H7 (cell line): ENCODE measurements at places on chromosomes 6 and 20.

DNA sequence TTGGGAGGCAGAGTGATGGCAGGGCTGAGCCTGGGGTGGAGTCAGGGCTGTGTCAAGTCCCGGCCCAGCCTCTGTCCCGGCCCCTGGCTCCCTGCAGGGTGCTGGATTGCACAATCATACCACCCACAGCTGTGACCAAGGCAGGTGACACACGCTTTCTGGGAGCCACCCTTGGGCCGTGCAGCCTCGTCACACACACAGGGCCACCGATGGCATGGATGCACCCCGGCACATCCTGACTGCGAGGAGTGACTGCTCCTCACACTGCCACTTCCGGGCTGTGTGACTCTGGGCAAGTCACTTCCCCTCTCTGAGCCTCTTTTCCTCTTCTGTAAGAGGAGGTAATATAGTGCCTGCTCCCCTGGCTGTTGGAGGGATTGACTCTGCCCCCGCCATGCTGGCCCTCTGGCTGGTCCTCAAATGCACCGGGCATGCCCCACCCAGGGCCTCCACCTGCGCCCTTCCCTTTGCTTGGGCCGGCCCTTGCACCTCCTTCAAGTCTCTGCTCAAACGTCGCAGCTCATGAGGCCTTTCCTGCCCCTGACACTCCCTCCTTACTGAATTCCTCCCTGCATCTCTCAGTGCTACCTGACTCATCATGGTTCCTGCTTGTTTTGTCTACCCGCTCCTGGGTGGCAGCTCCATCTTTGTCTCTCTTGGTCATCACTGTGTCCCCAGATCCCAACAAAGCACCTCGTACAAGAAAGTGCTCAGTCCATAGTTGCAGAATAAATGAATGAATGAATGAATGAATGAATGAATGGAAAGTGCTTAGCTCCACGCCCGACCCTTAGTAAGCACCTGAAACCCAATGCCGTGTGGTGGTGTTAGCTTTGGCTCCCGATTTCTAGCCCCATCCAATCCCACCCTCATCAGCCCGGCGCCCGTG is 93.5 kb downstream of the CEBPB start:
- DNase-seq: no peak

- no peak for DNase-seq
These were observed 19.8 kb downstream of the BFSP1 start for GRCh38 chr20:17511401-17511800.

GRCh38 chr20:16240355-16240754 is 332.9 kb downstream of the KIF16B start:
- DNase-seq: no peak

DNA sequence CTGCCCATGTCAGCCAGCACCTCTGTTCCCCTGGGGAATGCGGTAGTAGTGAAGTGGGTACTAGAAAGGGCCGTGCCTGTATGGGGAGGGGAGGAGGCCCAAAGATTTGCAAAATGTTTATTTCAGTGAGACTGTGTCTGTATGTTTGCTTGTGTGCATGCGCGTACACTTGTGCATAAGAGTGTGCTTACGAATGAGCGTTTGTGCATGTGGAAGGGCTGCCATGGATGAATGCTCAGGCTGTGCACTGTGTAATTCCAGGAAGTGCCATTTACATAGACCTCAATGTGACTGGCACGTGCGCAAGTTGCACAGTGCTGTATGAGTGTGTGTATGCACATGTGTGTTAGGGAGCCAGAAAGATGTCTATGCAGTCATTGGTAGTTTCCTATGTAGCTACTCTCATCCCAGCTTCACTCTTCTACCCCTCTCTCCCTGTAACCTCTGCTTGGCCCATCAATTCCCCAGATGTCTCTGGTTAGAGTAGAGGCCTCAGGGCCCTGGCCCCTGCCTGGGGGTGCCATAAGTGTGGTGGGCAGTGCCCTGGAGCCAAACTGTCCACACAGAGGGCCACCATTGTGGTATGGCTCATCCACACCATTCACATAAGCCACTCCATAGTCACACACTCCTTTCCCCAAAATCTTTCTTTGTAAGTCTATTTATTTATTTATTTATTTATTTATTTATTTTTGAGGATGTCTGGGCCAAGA is 26.8 kb upstream of the SLC22A7 start:
- DNase-seq: no peak

DNA sequence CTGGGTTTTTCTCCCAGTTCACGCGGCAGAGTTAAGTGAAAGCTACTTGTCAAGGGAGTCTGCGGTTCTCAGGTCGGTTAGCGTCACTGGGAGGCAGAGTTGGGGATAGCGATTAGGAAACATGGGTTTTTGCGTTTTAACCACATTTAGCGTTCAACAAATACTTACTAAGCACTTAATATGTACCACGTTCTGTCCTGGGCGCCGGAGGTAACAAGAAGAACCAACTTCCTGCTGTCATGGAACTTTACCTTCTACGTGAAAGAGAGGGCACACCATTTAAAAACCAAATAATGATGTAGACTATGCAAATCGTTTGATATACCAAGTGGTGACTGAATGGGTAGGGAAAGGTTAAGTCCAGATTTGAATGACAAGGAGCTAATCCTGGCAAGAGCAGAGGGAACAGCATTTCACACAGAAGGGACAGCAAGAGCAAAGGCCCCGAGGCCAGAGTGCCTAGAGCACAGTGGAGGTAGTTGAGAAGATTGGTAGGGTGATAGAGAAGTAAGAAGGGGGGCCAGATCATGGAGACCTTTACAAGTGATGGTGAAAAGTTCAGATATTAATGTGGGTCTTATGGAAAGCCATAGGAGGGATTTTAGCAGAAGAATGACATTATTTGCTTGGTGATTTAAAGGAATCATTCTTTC is 744 bp downstream of the RIOK1 start:
- no peak for DNase-seq

- DNase-seq: peak; percentile 21
These were observed 28.0 kb downstream of the RRBP1 start for GRCh38 chr20:17653835-17654648.

DNA sequence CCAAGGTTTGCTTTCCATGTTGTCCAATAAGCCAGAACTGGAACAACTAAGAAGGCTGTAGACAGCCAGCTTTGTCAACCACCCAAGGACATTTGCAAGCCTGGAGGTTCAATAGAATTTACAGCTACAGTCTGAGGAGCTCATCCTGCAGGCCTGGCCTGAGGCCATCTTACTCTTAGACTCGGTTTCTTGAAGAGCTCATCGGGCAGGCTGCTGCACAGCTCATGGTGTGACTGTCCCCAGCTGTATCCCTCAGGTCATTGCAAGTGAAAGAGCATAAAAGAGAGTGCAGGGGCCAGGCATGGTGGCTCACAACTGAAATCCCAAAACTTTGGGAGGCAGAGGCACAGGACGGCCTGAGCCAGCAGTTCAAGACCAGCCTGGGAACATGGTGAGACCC is 96.9 kb upstream of the FOXQ1 start:
- DNase-seq: no peak

DNA sequence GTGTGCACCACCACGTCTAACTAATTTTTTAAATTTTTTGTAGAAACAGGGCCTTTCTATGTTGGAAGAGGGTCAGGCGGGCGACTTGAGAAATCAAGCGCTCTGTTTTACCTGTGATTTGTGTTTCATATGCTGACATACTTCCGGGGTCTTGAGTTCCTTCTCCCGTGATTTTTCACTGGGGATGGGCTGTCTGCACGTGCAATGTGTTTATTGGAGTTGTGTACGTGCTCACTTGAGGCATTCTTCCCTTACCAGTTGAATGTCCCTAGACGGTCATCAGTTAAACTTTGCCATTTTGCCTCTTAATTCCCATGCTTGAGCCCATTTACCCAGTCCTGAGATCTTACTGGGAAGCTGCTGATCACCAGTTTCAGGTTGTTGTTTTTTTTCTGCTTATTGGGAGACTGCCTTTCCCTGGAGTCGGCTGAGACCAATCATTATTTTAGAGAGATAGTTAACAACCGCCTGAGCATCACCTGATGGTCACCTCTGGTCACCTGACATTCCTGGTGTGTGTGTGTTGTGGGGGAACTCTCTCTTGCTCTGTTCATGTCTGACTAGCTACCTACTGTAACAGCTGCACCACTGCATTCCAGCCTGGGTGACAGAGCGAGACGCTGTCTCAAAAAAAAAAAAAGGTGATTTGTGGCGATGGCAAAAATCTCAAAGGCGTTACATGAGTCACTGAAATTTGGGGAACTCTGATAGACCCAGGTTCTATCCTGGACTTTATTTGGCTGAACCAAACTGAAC is 34.8 kb upstream of the NCOA3 start:
- DNase-seq: no peak

DNA sequence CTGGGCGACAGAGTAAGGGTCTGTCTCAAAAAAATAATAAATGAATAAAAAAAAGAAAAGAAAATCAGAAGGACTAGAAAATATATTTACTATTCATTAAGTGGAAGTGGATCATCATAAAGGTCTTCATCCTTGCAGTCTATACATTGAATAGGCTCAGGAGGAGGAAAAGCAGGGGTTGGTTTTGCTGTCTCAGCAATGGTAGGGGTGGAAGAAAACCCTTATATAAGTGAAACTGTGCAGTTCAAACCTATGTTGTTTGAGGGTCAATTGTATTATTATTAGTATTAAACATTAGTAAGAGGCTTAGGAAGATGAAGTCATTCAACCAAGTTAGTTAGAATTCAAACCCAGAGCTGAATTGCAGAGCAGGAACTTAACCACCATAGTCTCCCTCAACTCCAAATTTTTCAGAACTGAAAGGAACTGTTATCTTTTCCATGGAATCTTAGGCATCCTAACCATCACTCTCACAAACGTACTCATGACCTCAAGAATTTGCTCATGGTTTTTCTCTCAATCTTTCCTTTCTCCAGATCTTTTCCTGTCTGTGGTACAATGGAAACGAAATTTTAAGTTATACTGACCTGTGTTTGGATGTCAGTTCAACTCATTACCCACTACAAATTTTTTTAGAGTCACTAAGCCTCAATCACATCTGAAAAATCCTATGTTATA is 7.7 kb upstream of the SMIM13 start:
- DNase-seq: no peak

DNA sequence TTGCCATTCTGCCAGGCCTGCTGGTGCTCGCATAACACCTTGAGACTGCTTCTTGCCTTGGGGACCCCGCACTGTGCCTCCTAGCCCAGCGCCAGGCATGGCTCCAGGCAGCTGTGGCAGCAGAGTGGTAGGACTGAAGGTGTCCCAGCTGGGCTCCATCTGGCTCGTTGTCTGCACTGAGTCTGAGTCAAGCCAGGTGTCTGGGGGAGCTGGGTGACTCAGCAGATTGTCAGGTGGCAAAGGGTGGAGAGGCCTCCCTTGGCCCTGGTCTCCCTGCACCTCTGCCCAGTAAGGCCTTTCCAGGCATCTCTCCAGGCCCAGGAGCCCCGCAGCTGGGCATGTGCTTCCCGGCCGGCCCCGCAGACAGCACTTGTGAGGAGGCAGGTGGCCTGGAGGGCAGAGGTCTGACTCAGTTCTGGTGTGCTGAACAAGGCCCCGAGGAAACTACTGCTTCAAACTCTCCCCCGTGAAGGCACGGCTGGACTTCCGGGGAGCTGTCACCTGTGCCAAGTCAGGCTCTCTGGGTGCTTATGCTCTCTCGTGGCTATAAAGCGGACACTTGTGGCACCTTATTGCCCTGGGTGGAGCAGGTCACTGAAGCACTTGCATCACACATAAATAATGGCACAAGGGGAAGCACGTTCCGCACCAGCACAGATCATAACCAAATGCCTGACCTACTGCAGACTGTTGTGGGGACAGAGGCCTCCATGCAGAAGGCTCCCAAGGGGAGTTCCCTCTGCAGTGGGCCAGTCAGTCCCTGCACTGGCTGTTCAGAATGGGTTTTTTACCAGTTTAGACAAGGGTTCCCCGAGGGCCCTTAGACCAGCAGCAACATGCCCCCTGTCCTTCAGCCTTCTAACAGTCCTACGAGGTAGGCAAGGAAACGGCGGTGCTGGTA is 27.5 kb downstream of the FOXC1 start:
- DNase-seq: no peak

GRCh38 chr20:61812121-61812844 is 253.4 kb downstream of the TAF4 start:
- peak; percentile 57 for DNase-seq

- DNase-seq: no peak
These were observed 11.7 kb upstream of the SLC22A2 start for GRCh38 chr6:160270347-160270746.

DNA sequence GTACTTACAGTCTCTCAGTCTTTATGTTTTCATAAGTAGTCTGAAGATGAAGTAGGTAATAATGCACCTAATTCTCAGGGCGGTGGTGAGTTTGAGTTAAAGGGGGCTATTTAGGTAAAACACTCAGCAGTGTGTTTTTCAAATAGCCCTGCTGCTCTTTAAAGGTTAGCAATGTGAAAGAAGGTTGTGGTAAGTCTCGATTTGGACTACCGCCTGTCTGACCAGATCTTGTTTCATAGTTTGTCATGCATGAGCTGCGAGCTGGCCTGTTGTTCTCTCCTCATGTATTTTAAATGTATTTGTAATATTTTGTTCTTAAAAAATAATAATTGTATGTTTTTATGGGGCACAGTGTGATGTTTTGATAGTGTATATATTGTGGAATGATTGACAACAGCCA is 340.2 kb downstream of the DHX35 start:
- no peak for DNase-seq

- no peak for DNase-seq
These were observed 12.7 kb downstream of the DPPA5 start for GRCh38 chr6:73341335-73341734.

GRCh38 chr6:116497113-116497676 is 14.2 kb upstream of the CALHM5 start:
- no peak for DNase-seq

DNA sequence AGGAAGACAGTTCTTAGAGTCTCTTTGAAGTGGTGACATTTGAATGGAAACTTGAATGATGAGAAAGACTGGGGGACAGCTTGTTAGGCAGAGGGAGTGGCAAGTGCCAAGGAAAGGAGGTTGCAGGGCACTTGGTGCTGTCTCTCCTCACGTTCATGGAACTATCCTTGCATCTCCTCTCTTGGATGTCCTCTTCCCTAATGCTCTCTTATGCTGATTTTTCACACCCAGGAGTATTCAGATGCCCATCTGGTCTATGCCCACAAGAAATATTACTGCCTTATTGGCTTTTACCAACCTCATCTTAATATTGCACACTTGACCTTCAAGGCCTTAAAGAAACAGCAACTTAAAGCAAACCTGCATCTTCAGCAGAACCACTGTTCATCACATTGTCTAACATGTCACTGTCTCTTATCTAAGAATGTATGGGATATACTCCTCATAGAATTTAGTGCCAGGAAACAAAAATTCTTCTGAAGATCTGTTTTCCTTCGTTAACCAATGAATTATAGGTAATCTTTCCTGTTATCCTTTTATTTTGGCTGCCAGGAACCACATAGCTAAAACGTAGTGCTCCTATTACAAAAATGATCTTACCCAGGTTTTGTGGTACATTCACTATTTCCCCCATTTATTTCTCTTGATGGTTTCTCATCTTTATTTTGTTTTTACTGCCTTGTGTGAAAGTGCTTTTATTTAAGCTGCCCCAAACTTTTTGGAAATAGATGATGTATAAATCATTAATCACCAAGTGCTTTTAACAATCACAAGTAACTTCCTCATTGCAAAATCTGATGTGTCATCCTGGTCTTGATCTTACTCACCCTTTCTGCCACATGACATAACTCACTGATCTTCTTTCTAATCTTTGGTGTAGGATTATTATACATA is 12.8 kb downstream of the RGS17 start:
- DNase-seq: no peak

GRCh38 chr6:13354331-13355042 is 26.1 kb upstream of the TBC1D7 start:
- DNase-seq: no peak

GRCh38 chr6:67459556-67459955 is 1175.5 kb upstream of the ADGRB3 start:
- DNase-seq: no peak
